ENCODE measurements at places on chromosomes 3 and 15.

- DNase-seq, result no peak
Observed at GRCh38 chr15:70133781-70134421, 36.2 kb upstream of the TLE3 start.

- no peak for DNase-seq
Observed at GRCh38 chr15:89127054-89127702, 38.9 kb downstream of the ABHD2 start.

- no peak for DNase-seq
Observed at GRCh38 chr3:37417297-37418082, 243.1 kb upstream of the LRRFIP2 start.

GRCh38 chr15:25721605-25721955 lies 141.5 kb downstream of the ATP10A start:
- no peak for DNase-seq

DNA sequence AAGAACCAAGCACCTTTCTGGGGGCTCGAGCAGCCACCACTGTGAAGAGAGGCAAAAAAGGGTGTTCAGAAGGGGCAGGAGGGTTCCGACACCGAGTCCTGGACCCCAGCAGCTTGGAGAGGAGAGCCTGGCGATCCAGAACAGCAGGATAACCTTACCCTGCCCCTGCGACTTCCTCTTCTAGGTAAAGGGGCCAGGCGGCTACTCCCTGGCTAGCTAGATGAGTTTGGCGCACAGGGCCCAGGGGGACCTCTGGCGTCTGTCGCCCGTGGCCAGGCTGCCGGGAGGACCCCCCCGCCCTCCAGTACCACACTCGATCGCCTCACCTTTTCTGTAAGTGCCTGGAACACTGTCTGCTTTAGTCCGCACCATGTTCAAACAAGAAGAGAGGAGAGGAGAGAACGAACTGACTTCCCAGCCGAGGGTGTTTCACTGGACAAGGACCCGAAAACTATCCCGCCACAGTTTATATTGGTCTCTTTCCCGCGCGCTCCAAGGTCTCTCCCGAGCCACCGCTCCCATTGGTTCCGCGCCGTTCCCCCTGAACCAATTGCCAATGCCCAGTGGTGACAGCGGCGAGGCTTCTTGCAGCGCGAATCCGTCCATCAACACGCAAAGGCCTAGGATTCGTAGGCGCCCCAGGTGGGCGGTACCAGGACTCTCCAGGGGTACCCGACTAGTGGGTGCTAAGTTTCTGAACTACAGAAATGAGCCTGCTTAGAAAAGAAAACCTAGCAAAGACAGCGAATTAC lies at the start of gene PCLAF:
TSS of gene PCLAF (minus strand) at position 442 of the 752 bp plus-strand sequence. CDS start at position 372, 70 bp downstream.
- peak; percentile 94 for DNase-seq

GRCh38 chr15:87561641-87562040 lies 694.9 kb downstream of the NTRK3 start:
- DNase-seq, result no peak

DNA sequence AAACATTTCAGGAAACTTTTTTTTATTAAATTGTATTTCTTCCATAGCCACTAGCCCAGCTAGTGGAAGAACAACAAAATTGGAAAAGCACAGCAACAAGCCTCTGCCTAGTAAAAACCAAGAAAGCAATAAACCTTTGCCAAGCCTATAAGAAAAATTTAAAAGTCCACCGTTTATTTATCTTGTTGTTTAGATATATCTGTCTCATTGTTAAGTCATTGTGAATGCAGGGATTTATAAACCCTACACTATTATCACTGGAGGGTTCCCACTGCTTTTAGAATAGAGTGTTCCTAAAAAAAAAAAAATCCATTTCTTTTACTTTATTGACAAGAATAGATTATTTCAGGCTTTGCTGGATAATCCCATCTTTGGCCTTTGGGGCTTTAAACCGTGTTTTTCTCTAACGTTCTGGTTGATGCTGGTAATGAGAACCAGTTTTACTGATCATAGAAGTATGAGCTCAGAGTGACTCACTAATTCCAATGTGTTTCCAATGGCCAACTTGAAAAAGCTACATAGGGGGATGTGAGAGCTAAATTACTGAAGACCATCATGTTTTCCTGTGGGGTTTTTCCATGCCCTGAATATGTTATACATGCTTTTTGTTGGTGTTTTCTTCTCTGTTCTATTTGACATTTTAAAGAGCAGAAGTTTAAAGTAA lies 634.1 kb downstream of the RBMS3 start:
- DNase-seq, result no peak

DNA sequence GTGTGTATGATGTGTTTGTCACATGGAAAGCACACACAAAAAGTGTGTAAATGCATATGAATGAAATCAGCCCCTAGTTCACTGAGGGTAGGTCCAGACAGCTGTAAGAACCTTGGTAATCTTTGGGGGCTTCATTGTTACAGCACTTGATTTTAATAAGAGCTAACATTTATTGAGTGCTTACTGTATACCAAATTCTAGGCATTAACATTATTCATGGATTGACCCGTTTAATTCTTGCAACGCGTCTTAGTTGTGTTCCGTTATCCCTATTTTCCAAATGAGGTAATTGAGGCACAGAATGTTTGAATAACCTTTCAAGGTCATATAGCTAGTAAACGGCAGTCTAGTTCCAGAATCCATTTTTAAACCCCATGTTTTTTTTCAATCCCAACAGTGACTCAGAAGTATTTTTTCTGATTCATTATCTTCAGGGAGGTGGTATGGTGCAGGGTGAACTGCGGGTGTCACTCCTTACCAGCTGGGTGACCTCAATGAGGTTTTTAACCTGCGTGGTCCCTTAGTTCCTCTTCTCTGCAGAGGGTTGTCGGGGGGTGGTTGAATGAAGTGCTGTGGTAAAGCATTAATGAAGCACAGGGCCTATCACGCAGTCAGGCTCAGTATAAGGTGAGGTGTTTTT lies 14.2 kb downstream of the RAB8B start:
- DNase-seq, result no peak

GRCh38 chr15:51090753-51091152 lies 4.0 kb downstream of the TNFAIP8L3 start:
- no peak for DNase-seq

DNA sequence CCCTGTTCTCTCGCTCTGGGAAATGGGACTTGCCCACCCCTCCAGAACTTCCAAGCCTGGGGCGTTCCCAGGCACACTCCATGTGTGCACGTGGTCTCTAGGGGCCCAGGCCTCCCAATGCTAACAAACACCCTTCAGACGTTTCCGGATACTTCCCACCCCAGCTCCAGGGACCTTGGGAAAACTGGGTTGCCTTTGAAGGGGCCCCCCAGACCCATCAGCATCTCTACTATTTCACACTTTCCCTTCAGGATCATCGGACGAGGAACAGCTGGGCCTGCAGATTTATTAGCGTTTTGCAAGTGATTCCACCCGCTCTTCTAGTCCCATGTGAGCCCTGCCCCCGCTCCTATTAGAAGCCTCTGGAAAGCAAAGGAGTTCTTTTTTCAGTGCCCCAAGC lies 63.2 kb downstream of the MAGEF1 start:
- DNase-seq, result no peak

DNA sequence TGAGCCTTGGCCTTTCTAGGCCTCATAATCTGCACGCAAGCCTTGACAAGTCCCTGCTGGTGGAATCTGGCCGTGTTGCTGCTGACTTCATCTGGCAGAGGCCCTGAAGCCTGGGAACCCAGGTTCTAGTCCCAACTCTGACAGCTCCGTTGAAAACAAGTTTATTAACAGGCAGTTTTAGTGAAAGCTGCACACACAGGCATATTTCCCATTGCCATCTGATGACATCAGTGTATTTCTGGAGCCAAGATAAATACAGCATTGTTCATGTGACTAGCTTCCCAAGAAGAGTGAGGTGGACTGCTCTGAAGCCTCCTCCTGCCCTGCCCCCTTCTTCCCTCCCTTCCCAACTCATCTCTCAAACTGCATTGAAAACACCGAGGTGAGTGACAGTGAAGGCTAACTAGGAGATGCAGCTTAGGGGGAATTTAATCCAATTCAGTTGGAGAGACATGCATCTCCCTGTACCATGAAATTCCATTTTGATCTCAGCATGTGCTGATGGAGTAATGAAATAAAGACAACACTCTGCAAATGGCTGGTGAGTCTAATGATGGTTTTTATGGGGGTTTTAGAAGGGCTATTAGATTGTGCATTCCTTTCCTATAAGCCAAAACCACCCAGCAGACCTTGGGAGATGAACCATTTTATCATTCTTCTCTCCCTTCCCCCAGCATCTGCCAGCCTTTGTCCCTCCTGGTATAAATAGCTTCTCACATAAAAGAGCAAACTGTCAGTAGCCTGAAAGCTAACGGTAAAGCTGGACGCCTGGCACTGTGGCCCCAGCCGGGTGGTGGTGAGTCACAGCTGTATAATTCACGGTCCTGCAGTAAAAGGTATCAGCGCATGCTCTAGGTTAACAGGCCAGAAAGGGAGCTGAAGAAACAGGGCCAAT lies 38.0 kb downstream of the PRICKLE2 start:
- DNase-seq, result no peak

Data from head of caudate nucleus (tissue), 42 donors.